ENCODE measurements at places on chromosomes 11 and 22. TPM values are rescaled to one million over a fixed set of nuclear protein-coding genes. Genes with fewer than 3 reads are reported as not detected.

Gene CHKA
- 4.4 TPM for polyA plus RNA-seq

Gene BATF2
- 0.67 TPM for polyA plus RNA-seq

Gene ZFPL1
- polyA plus RNA-seq = 29.1 TPM

- DNase-seq = peak; percentile 74
Observed at GRCh38 chr11:12531681-12532080, 142.5 kb upstream of the TEAD1 start.

DNA sequence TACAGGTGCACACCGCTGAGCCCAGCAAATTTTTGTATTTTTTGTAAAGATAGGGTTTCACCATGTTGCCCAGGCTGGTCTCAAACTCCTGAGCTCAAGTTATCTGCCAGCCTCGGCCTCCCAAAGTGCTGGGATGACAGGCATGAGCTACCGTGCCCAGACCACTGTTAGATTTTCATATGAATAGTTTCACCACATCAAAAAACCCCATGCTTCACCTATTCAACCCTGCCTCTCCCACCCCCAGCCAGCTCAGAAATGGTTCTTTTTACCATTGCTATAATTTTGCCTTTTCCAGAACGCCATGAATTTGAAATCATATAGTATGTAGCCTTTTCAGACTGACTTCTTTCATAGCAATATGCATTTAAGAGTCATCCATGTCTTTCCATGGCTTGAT lies 37.9 kb downstream of the CDPF1 start:
- no peak for DNase-seq

DNA sequence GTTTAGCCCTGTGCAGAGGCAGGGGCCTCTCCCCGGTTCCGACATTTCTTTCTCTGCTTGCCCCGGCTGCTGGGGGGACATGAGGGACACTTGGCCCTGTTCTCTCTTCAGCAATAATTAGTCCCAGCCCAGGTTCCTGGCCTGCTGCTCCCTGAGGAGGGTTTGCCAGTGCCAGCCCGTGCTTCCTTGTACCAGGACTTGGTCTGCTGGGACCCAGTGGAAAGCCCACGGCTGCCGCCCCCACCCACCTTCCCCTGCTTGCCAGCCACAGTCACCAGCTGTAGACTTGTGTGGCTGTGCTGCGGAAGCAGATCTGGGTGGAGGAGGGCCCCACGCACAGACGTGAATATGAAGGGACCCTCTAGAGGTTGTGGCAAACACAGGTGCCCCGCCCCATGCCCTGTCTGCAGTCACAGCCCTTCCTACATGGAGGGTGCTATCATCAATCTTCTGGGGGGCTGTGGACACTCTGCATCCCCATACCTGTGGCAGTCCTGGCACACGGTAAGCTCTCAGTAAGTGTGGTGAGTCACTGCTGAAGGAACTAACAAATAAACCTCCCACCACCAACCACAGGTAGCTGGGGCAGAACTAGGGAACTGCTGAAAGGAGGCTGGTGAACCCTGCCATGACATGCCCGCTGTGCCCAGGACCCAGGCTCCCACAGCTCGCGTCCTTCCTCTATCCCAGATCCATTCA lies 949 bp downstream of the TP53AIP1 start:
- DNase-seq = peak; percentile 76

- DNase-seq = no peak
Observed at GRCh38 chr11:114001416-114001815, 26.5 kb downstream of the HTR3A start.

Gene KCNJ1
- polyA plus RNA-seq = 0.06 TPM

DNA sequence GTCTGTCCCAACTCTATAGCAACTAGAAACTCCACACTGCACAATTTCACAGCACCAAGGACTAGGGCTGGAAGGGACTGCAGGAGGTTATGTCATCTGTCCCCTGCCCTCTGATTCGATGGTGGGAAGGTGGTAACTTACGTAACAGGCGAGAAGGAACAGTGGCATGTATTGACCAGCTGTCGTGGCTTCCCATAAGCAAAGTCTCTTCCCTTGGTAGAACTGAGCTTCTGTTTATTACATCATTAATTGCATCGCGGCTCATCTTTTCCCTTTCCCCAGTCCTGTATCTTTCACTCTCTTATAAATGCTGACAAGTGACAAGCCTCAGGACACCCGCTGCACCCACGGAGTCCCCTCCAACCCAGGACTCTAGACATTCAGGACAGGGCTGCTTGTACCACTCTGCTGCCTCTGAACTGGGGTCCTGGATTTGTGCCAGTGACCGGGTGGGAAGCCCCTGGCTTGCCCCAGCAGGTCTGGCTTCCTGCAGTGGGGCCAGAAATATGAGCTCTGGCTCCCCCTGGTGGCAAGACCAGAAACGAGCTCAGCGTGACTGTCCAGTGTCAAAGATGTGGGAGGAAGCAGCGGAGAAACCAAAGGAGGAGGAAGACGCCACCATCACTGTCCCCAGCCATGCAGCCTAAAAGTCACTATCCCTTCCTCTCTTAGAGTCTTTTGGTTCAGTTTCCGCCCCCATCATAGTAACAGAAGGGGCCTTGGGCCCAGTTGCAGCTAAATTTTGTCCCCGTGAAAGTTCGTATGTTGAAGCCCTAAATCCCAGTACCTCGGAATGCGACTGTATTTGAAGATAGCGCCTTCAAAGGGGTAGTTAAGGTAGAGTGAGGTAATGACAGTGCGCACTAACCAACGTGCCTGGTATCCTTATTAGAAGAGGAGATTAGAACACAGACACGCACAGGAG lies 84.5 kb downstream of the ISX start:
- DNase-seq = peak; percentile 34

GRCh38 chr11:128187835-128188234 lies 399.5 kb downstream of the ETS1 start:
- DNase-seq = no peak

DNA sequence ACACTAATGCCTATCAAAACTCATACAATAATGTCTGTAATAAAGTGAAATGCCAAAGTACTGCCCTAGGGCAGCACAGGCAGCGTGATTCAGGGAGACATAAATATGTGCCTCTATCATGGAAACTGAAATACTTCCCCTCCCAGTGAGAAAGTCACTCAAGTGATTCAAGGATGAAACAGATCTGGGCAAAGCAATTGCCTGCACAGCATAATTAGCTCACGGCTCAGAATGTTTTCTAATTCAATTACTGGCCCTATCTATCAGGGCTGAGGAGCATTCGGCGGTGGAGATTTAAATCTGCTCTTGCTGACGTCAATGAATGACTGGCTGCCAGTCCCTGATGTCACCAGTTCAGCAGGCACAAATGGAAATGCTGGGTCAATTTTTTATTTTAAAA lies 27.7 kb upstream of the PPP2R1B start:
- DNase-seq = peak; percentile 65

Gene PLCB3
- 42.2 TPM for polyA plus RNA-seq

DNA sequence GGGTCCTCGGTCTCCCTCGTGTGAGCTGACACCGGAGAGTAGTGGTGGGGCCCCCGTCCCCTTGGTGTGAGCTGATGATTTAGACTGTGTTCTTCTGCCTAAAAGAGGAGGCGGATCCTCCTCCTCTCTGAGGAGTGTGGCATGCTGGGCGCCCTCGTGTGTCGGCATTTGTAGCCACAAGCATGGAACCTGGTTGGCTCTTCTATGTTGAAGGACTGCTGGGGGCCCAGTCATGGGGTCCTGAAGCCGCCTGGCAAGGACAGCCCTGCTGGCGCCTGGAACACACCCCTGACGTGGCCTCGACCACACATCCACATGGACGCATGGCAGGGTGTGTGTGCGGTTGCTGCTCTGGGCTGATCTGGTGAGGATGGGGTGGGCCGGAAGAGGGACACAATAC lies 50.2 kb downstream of the AP2A2 start:
- DNase-seq = no peak

Gene CTSW
- 0.11 TPM for polyA plus RNA-seq

DNA sequence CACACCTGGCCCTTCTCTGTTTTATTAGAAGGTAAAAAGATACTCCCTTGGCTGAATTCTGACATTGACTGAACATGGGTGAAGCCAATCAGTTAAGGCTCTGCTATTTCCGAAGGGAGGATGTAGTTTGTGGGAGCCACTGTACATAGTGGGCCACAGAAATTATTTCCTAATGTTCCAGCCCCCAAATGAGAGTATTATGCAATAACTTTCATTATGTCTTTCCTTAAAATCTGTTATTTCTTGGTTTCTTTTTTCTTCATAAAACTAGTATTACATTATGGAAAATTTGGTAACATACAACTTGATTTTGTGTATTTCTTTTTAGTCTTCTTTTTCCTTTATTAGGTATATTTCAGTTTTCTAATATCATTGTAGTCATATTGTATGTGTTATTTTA lies 51.9 kb upstream of the EP300 start:
- DNase-seq = no peak

Gene MFNG
- polyA plus RNA-seq = 6.0 TPM

DNA sequence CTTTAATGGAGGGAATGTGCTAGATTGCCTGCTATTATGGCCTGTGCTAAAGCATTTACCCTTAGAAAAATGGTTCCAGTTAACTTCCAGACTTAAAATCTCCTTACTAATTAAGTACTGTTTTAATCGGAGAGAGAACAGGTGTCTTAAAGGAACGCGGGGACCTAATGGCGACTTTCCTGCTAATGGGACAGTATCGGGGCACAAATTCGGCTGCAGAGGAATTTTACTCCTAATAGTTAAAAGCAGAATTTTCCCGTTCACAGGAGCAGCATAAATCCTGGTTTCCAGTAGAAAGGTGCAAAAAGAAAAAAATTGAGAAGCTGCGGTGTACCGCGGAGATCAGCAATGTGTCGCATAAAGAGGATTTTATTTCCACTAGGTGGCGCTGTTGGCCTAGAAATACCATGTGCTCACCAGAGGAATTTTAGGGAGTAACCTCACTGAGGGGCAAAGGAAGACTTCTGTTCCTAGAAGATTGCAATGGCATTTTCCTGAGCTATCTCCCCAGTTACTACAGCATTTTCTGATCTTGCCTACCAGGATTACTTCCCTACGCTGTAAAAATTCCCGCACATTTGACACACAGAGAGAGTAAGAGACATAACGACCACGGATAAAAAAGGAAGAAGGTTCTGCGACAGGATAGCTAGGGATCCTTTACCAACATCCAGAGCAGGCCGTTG lies 44.5 kb downstream of the ZNF280B start:
- DNase-seq = peak; percentile 25

Gene LRFN4
- 11.3 TPM for polyA plus RNA-seq

DNA sequence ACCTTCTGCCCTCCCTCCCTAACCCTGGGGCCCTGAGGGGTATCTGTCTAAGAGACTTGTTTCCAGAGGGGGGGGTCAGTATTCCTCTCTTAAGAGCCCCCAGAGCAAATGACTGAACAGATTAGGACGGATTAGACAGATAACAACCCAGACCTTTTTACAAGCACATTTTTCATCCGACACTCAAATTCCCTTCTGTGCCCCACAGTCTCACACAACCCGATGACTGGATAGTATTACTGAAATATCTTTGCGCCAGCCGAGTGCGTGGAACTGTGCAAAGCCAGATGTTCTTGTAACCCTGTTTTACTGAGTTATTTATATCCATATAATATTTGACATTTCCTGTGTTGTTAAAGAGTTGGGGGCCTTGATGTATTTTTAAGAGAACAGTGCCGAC lies 30.9 kb upstream of the FLI1 start:
- no peak for DNase-seq

DNA sequence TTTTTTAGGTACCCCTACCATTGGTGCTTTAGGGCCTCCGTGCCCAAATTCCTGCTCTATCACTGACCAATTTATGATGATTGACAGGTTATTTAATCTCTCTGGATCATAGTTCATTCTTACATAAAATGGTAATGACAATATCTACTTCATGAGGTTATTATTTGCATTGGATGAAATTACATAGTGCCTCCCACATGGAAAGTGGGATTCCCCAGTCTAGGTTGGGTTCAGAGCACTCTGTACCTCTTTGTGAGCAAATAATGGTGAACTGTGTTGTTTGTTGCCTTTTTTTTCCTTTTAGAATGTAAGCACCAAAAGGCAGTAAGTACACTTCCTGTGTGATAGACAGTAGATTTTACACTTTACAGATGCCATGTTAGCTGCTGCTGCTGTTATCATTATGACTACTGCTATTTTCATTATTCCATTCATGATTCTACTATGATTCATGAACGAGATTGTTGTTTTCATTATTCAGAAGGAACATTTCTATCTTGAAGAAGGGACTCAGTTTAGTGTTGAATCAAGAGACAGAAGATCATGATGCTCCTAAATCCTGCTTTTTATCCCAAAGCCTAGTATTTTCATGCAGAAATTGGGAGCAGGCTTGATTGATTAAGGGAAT lies 100.8 kb downstream of the ALX4 start:
- no peak for DNase-seq

DNA sequence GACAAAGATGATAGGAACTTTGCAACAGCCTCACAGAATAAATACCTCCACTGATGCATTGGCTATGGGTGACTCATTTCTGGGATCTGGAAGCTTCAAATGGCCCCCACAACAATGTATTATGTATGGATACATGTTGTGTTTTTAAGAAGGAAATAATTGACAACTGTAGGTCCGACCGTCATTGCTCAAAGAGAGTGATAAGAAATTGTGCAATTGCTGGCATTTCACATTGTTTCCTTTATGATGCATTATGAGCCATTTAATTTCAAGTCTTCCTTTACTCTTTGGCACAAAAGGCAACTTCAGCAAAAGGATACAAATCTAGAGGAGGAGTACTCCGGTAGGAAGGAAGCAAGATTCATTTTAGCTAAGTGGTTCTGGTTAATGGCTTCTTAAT lies 2.0 kb downstream of the ANO3 start:
- DNase-seq = no peak

DNA sequence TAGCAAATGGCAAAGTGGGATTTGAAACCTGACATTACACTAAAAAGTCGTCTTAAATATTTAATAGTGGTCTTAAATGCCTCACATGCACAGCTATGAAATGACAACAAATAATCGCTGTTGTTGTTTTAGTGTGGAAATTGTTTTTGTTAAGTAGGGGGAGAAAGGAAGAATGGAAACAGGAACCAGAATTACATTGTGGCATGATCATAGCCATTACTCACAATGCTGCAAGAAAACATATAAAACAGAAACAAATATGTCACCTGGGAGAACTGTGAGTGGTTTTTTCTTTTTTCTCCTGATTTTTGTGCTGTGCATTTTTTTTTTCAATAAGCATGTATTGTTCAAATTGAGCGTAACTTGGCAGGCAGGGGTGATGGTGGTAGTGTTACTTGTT lies 22.9 kb downstream of the FAM76B start:
- DNase-seq = no peak

Gene FXYD2
- polyA plus RNA-seq = 0.11 TPM

GRCh38 chr11:131932584-131933325 lies 562.3 kb downstream of the NTM start:
- no peak for DNase-seq

- DNase-seq = peak; percentile 83
Observed at GRCh38 chr22:38240734-38241252, 32.0 kb downstream of the TMEM184B start.

GRCh38 chr11:29018631-29019030 lies 910.4 kb downstream of the METTL15 start:
- DNase-seq = peak; percentile 83

Gene PRG3
- not detected for polyA plus RNA-seq

GRCh38 chr11:116641561-116642045 lies 131.2 kb downstream of the BUD13 start:
- peak; percentile 14 for DNase-seq

DNA sequence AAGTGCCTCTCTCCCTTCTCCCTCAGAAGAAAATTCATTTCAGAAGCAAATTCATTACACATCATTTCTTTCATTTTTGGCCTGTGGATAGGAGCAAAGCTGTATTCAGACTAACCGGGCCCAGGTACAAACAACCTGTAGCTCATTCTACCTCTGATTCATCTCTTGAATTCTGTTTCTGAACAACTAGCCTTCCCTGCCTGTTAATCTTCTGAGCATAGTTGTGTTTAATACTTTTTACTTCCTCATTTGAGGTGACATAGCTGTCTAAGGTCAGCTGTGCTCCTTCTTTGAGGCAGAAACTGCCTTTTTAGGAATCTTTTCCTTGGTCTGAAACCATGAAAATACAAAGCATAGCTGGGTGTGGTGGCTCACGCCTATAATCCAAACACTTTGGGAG lies 12.6 kb upstream of the IL18BP start:
- no peak for DNase-seq
